ENCODE measurements at places on chromosomes 3 and 15. TPM values are rescaled to one million over a fixed set of nuclear protein-coding genes. Genes with fewer than 3 reads are reported as not detected.

DNA sequence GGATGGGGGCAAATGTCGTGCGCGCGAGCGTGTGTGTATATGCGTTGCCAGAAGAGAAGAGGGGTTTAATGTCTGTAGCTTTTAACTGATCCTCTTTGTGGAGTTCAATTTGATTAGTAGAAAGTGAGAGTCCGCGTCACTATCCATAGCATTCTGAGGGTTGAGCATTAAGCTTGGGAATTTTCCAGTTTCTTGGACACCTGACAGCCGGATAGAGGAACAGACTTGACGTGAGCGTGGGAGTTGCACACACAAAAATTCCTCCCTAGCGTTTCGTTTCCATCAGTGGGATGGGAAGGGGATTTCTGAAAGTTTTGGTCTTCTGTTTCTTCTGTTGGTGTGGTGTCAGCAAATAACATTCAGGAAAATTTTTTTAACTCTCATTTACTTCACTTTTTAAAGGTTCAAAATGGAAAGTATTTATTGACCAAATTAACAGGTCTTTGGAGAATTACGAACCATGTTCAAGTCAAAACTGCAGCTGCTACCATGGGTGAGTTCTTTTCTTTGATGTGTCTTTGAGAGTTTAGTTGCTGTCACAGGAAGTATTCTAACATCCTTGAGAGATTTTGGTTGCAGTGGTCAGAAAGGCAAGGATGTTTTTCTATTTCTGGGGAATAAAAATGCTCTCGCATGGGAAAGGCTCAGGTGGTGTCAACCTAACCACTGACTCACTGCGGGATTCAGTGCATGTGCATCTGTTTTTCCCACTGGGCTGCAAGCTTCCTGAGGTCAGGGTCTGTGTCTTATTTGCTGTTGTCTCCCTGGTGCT, 841 bp downstream of the POGLUT1 start:
- DNase-seq = no peak

- peak; percentile 51 for DNase-seq
Measured at GRCh38 chr3:40191850-40192448, 117.6 kb upstream of the EIF1B start.

Gene NLGN1
- 2.2 TPM for total RNA-seq

DNA sequence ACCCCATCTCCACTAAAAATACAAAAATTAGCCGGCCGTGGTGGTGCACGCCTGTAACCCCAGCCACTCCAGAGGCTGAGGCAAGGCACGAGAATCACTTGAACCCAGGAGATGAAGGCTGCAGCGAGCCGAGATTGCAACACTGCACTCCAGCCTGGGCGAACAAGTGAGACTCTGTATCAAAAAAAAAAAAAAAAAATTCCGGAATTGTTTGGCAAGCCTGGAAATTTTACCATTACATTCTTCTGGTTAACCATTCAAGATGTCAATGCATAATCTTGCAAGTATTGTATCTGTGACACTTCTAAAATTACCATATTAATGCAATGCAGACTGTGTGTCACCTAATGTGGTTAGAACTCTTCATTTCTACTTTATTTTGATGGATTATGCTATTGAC, 67.0 kb downstream of the CSNK1G1 start:
- peak; percentile 31 for DNase-seq

DNA sequence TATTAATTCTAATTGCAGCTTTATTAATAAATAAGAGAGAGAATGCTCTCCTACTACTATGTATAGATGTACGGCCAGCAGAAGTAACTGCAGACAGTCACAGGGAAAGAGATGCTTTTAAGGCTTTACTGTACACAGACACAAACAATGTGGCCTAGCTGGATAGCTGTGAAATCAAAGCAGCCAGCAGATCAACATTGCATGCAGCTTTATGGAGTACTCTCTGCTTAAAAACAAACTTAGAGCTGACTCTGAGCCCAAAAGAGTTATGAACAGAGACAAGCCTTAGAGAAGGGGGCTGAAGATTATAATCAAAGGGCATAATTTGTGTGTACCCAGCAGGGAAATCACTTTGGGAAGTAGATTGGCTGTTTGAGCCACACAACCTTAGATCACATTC, 47.2 kb downstream of the CADM2 start:
- no peak for DNase-seq

Gene ACKR2
- total RNA-seq = 2.2 TPM

DNA sequence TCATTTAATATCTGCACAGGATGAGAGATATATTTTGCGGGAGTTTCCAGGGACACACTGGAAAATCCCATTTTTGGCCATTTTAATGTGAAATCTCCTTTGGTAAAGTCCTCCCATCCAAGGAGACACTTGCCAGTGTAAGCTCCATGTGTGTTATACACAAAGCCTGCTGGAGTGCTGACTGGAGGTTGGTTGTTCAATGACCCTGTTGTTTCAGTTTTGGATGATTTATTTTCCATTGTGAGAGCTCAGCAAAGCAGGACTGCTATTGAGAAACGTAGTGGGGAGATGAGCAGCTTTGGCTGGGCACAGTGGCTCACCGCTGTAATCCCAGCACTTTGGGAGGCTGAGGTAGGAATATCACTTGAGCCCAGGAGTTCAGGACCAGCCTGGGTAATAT, 127.7 kb downstream of the NUP210 start:
- DNase-seq = no peak

DNA sequence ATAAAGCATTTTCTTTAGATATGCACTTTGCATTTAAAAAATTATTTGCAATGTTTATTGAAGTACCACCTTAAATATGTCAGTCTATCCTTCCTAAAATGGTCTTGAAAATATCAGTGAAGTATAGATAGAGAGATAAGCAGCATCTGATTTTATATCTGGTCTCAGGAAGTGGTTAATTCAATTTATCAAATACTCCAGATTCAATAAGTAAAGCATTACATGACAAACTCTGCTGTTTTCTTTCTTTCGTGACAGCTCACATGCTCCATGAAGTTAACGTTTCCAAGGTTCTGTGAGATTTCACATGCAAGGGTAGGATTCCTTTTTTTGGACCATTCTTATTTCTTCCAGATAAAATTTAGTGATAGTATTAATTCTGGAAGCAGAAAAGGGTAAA, 775.4 kb upstream of the ROBO1 start:
- no peak for DNase-seq

Gene RTP3
- total RNA-seq = not detected

DNA sequence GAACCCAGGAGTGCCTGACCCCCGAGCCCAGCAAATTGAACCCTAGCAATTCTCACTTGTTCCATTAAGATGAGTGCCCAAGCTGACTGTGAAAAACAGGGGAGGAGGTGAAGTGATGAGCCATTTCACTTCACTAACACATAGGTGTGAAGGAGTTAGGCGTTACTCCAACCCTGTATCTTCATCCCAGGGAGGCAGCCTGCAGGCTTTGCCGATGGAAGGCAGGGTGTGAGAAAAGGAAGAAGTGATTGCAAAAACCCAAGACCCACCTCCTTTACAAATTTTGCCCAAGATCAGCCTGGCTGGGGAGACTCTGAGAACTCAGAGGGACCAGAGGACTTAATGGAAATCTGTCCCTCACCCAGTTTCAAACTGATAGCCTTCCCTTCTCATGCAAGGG, 129.7 kb upstream of the WNT5A start:
- no peak for DNase-seq

DNA sequence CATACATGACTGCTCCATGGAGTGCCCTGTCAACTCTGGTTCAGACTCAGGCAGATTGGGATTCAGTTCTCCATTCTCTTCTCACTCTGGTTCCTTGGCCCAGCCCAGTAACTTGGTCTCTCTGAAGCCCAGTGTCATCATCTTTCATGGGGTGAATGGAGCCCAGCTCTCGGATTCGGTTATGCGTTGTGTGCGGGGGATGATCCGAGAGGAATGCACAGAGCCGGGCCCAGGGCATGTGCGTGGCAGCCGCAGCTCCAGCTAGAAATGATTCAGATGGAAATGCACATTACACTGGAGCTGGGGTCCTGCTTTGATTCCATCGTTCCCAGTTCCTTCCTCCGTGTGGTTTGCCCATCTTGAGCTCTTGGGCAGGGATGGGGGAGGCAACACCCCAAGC, 189.4 kb downstream of the FEZF2 start:
- DNase-seq = no peak

DNA sequence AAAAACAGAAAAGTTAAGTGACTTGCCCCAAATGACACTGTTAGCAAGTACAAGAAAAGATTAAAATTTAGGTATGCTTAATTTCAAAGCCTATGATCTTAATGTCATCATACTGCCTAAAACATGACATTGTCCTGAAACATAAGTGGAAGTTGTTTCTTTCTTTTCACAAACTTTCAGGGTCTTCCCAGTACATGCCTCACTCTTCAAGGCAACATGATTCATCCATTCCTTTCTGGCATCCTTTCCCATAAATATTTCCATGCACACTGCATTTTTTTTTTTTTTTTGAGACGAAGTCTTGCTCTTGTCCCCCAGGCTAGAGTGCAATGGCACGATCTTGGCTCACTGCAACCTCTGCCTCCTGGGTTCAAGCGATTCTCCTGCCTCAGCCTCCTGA, 42.5 kb upstream of the KPNA4 start:
- no peak for DNase-seq

Measured in left cardiac atrium (tissue), 4 donors.